Liver (tissue), 10 donors: ENCODE measurements at places on chromosomes 1 and 21. TPM values are rescaled to one million over a fixed set of nuclear protein-coding genes. Genes with fewer than 3 reads are reported as not detected.
A peak's percentile ranks its signal among the peaks of the same experiment; 100 is the strongest.

- no peak for DNase-seq
Observed at GRCh38 chr1:24911651-24912155, 18.4 kb downstream of the RUNX3 start.

DNA sequence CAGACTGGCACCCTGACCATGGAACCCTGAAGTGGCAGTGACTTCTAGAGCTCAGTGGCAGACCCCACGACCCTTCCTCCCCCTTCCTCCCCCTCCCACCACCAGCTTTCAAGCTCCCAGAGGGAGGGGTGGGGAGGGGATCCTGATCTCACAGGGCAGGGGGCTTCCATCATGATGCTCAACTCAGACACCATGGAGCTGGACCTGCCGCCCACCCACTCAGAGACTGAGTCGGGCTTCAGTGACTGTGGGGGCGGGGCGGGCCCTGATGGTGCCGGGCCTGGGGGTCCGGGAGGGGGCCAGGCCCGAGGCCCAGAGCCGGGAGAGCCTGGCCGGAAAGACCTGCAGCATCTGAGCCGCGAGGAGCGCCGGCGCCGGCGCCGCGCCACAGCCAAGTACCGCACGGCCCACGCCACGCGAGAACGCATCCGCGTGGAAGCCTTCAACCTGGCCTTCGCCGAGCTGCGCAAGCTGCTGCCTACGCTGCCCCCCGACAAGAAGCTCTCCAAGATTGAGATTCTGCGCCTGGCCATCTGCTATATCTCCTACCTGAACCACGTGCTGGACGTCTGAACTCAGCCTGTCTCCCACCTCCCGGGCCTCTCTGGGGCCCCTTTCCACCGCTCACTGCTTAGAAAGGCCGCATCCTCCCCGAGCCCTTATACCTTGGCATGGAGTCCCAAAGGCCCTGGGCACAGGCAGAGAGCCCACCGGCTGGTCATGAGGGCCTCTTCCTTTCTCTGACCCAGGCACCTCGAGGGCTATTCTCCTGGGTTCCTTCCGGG lies 3.9 kb downstream of the NHLH1 start:
- peak; percentile 20 for DNase-seq

The ALDH4A1 gene
- 424 TPM for polyA plus RNA-seq

The FAM72A gene
- 0.36 TPM for polyA plus RNA-seq

The RNF223 gene
- not detected for polyA plus RNA-seq

- DNase-seq, result no peak
Observed at GRCh38 chr1:245153552-245154428, 995 bp upstream of the KIF26B start.

- DNase-seq, result no peak
Observed at GRCh38 chr1:16114527-16115467, 41.1 kb downstream of the EPHA2 start.

The TRIM63 gene
- 0.03 TPM for polyA plus RNA-seq

The ZNF593OS gene
- 0.32 TPM for polyA plus RNA-seq

The ZNF683 gene
- not detected for polyA plus RNA-seq

DNA sequence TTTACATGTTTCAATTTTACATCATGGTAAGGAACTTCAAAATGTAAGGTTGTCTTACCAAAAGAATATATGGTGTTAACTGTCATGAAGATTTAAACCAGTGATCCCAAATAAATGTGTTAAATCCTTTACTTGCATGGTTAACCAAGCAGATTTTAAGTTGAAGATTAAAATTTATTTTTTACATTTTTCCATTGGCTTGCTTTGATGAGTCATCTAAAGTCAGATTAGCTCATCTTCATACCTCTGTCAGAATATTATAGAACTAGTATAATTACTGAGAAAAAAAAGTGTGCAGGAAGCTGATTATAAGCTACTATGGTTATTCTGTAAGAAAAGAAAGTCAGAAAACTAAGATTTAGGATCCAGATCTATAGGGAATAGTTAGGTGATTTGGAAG lies 95.3 kb upstream of the DPH5 start:
- no peak for DNase-seq

- DNase-seq, result no peak
Observed at GRCh38 chr1:65393347-65393746, 27.1 kb upstream of the LEPR start.

DNA sequence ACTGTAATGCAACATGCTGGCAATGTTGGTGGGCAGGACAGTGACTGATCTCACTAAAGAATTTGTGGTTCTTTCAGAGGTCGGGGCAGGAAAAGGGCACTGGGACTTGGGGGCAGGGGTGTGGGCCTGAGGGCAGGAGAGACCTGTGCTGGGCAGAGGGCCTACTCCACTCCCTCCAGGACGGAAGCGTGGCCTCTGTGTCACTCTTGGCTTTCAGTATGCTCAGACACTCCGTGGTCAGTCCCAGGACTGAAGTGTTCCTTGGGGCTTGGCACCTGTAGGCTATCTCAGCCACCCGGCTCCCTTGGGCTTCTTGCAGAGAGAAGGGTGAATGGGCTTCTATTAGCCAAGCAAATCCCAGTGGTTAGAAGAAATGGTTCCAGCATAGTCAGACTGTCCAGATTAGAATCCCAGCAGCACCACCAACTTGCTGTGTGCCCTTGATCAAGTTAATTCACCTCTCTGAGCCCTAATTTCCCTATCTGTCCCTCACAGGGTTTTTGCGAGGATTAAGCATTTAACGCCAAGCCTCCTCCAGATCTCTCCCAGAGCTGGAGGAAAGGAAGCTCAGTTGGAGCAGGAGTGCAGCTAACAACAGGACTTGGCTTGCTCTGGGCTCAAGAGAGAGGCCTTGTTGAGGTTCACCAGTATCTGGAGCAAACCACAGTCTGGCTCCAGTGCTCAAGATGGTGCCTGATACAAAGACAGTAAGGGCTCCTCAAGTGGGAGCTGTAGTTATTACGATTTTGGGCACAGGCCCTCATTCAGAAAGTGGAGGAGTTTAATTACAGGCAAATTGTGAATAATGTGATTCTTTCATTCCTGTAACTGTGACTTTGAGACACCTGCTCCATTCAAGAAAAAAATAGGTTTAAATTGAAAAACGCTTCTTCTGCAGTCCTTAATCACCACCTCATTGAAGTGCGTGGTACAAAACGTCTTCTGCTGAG lies 57.7 kb upstream of the LRP8 start:
- no peak for DNase-seq

The C1orf53 gene
- polyA plus RNA-seq, result 10.4 TPM

The CGN gene
- 19.5 TPM for polyA plus RNA-seq

The FCGR1A gene
- 2.5 TPM for polyA plus RNA-seq

The LORICRIN gene
- not detected for polyA plus RNA-seq

GRCh38 chr1:48688102-48688760 lies 88.5 kb downstream of the BEND5 start:
- no peak for DNase-seq

GRCh38 chr1:67889953-67890567 lies 56.8 kb upstream of the GNG12 start:
- no peak for DNase-seq

DNA sequence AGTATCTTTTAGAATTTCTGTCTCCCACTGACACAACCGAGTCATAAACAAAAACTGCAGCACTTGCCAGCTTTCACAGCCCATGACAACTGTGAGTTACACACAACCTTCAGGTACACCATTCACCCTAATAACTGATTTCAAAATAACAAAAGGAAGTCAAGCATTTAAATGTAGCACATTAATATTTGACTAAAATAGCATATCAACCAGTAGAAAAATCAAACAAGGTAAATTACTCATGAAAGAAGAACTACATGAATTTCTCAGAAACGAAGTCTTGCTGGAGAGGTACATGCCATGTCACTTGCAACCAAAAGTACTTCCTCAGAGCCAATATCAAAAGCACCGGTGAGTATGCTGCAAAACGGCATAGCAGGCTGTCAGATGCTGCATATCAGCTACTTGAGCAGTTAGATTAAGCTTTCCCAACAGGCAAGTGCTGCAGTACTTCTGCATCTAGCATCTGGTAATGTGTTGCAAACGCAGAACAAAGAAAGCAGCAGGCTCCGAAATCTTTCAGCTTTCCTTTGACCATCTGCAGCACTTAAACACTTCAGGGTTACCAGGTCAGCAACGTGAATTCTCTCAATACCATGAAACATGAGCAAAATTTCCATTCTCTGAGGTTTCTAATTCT lies 223.2 kb downstream of the SMYD3 start:
- DNase-seq, result no peak

- DNase-seq, result no peak
Observed at GRCh38 chr1:50422946-50423669, at the start of gene DMRTA2. Gene DMRTA2, minus strand, starts transcription at chr1:50423443. Its CDS starts 1,907 bp downstream, at chr1:50421536.

- DNase-seq, result no peak
Observed at GRCh38 chr1:115809076-115809475, 31.9 kb downstream of the NHLH2 start.

GRCh38 chr1:170807432-170807831 lies 127.9 kb upstream of the MROH9 start:
- no peak for DNase-seq

The SERTAD4 gene
- polyA plus RNA-seq, result 0.02 TPM

DNA sequence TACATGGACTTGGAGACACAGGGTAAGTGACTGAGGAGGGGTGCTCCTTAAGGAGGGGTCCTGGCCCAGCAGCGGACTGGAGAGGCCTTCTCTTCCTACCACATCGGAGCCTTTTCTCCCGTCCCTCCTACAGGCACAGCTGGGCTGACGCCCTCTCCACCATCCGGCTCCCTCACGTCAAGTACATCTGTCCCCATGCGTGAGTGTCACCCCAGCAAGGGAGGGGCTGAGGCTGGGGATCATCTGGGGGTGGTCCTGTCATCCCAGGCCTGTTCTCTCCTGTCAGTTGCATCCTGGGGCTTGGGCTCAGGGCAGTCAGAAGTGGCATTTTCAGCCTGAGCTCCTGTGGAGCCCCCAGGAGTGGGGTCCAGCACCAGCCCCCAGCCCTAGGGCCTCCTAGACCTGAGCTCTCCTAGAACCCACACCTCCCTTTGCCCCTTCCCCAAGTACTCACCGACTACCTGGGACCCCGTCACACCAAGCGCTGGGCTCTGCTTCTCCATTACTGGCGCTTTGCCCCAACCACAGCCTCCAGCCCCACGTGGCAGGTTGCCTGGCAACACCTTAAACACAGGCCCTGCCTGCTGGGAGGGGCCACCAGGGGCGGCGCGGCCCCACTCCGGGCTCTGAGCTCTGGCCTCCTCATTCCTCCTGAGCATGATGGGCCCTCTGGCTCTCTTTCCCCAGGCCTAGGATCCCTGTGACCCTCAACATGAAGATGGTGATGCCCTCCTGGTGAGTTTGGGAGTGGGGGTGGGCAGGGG lies 2.3 kb downstream of the LYPLA2 start:
- DNase-seq, result peak; percentile 69

The S100A12 gene
- polyA plus RNA-seq, result 3.3 TPM

- no peak for DNase-seq
Observed at GRCh38 chr1:107378426-107378825, 237.6 kb downstream of the NTNG1 start.

The INTS7 gene
- polyA plus RNA-seq, result 3.9 TPM

- no peak for DNase-seq
Observed at GRCh38 chr1:29029667-29030066, 94.0 kb downstream of the TMEM200B start.

The PLA2G2C gene
- polyA plus RNA-seq, result not detected

DNA sequence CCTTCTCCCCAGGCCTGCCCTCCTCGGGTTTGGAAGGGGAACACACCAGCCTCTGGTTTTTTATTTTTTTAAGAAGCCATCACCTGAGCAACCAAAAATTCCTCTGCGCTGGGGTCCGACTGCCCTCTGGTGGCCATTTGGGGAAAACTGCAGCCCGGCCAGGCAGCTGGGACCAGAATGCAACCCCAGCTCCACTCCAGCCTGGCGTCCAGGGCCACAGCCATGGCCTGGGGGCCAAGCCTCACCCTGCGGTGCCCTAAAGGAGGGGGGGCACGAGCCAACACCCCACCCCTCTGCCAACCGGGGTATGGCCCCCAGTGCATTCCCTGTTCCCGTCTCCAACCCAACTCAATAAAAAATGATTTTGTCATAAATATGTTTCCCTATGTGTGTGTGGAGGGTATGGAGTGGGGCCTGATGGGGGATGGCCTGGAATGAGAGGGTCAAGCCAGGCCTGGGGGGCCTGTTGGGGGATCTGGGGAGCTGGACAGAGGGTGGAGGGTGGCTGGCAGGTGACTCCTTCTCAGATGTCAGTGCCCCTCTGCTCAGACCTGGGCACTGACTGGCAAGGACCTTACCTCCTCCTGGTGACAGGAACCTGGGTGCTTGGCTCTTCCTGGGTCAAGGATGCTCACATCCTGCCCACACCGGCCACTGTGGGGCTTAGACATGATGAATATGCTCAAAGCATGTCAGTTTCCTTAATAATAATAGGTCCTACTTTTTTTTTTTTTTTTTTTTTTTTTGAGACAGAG lies 3.2 kb downstream of the GPR3 start:
- peak; percentile 81 for DNase-seq

The SLC35A3 gene
- polyA plus RNA-seq, result 14.8 TPM

DNA sequence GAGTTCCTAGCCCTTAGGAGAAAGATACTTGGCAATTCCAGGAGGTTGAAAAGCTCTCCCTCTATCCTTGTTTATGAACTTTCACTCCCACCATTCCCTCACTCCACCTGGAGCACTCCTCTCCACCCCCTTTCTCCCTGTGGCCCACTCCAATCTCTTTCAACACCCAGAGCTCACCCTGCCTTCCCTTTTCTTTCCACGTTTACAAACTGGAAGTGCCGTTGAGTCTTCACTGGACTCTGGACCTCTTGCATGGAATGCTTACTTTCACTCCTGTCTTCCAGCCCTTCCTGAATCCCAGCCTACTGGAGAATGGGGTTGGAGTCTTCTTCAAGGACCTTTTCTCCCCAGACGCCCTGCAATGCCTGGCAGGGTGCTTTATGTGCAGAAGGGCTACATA lies 198.5 kb downstream of the RHOU start:
- no peak for DNase-seq

GRCh38 chr21:45478115-45478801 lies 64.0 kb downstream of the SLC19A1 start:
- DNase-seq, result peak; percentile 70

DNA sequence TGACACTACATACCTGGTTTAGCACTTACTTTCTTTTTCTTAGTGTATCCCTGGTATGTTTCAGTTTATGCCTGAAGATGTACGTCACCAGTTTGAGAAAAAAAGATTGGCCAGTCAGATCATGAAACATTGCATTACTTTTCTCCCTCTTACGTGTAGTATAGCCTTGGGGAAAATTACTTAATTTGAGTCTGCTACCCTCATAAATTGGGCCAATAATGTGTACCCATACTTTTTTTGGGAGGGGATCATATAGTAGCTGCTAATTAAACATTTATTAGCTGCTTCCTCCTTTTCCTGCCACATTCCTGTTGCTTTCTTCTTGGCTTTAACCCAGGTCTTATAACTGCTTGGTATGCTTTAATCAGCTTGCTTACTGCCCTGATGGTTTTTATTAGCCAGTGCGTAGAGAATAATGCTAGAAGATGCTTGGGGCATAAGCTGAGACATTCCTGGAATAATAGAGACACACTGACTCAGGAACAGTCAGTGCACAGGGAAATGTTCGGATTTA lies 32.1 kb downstream of the RABGAP1L start:
- DNase-seq, result no peak
